ENCODE measurements at places on chromosomes 4 and X.

DNA sequence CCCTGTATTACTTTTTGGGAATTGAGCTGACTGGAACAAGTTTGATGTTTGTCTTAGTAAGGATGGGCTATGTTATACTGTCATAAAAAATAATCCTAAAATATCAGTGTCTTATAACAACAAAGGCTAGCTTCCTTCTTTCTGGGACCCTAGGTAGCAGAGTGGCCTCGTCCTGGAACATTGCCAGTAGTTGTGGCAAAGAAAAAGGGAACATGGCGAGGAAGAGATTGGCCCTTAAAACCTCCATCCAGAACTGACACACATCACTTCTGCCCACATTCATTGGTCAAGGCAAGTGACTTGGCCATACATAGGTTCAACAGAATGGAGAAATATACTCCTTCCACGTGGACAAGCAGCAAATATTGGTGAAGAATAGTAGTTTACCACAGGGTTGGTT lies 287.9 kb downstream of the PPP1R2C start:
- no peak for DNase-seq

GRCh38 chr4:155909615-155910226 lies 6.2 kb downstream of the TDO2 start:
- no peak for DNase-seq

DNA sequence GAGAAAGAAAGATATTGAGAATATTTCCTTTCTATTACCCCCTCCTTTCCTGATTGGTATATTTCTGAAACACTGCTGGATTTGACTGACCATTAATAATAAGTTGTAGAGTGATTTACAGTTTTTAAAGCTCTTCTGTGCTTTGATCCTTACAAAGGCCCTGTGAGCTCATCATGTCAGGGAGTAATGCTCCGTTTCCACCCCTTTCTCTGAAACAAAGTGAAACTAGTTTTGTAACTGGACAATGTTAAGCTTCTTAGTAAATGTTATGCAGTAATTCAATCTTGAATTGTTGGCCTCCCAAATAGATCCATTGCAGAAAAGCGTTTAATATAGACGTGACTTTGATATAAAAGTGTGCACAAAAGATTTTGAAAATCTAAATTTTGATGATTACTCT lies 190.1 kb upstream of the GNPDA2 start:
- DNase-seq = no peak

DNA sequence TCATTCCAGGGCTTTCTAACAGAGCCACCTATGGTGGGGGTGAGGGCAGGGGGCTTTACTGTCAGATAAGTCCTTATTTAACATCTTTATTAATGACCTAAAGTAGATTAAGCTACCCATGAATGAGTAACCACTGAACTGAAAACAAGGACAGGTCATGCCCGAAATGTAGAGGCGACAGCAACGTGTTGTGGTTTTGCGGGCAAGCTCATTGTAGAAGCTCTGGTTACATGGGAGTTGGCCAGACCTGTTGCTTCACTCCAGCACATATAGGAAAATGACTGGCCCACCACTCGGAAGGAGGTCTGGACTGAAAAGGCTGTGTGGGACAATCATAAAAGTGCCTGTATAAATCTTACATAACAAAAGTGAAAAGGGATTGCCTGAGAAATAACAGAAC lies 109.6 kb upstream of the NDP start:
- no peak for DNase-seq

DNA sequence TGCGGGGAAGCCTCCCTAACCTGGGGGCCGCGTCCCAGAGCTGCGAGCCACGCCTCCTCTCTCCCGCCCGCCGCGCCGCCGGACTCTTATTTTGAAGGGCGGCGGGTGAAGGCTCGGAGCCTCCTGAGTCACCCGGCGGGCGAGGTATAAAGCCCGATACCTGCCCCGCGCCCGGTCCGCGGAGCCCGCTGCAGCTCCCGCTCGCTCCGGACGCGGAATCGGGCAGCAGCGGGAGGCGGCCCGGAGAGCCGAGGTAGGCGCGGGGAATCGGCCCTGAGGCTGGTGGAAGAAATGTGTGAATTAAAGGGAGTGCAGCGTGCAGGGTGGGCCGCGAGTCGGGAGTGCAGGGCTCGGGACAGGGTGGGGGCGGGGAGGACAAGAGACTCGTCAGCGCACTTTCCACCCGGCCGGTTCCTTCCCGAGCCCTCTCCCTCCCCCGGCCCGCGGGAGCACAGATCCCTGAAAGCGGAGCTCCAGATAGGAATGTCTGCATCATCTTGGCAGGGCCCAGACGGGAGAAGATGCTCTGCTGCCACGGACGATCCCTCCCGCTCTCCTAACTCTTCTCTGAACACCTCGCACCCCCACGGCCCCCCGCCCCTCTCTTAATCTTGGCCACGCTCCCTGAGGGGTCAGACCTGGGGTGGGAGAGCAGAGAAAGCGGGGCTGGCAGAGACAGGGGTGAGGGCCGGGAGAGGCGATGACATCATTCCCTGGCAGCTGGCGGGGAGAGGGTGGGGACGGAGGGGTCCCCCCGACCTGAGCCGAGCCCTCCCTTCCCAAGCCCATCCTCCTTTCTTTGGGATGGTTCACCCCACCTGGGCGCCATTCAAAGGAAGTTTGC lies 177.9 kb downstream of the CBR4 start:
- peak; percentile 67 for DNase-seq

GRCh38 chr4:138310498-138310897 lies 68.3 kb upstream of the SLC7A11 start:
- no peak for DNase-seq

GRCh38 chr4:47819178-47819577 lies 18.7 kb downstream of the CORIN start:
- no peak for DNase-seq

DNA sequence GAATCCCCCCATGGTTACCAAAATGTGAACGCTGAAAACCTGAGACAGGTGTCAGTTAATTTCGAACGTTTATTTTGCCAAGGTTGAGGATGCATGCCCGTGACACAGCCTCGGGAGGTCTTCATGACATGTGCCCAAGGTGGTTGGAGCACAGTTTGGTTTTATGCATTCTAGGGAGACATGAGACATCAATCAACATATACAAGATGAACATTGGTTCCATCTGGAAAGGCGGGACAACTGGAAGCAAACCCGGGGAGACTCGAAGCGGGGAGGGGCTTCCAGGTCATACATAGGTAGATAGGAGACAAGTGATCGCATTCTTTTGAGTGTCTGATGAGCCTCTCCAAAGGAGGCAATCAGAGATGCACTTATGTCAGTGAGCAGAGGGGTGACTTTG lies 11.0 kb upstream of the SH3BP2 start:
- no peak for DNase-seq

DNA sequence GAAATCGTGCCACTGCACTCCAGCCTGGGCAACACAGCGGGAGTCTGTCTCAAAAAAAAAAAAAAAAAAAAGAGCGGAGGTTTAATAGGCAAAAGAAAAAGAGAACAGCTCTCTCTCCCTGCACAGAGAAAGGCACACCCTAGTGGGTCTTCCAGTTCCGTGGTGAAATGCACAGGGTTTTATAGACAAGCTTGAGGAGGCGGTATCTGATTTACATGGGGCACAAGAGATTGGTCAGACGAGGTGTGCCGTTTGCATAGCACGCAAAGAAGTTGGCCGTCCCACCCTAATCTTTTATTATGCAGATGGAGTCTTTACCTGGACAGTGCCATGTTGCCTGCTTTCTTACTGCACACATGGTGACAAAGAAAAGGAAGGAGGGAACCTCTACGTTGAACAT lies 33.5 kb upstream of the REST start:
- no peak for DNase-seq

DNA sequence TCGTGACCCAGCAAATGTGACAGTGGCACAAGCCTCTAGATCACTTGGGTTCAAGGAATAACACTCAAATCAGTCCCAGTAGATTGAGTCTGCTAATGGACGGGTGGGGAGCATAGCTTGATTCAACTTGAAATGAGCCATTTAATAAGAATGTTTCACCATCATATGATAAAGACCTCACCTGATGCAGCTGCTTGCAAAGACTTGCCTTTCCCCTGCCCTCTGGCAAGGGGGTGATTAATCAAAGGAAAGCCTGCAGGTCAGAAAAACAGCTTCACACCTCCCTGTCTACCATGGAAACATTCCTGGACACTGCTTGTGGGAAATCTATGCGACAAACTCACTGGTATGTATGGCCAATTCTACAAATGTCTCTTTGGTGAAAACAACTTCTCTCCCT lies 54.5 kb downstream of the CD99L2 start:
- no peak for DNase-seq

DNA sequence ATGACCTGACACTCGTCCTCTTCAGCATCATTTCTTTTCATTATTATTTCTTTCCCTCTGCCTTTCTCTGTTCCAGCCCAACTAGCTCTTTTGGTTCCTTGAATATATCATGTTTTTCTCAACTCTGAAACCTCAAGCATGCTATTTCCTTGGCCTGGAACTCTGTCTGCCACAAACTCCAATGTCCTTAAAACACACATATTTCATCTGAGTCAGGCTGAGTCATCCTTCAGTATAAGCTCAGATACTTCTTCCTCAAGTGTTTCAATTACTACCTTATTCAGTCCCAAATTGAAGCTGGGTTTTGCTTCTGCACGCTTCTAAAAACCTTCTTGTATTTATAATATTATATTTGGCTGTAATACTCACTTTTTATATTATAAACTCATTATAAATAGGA lies 424.2 kb downstream of the PDGFC start:
- no peak for DNase-seq

DNA sequence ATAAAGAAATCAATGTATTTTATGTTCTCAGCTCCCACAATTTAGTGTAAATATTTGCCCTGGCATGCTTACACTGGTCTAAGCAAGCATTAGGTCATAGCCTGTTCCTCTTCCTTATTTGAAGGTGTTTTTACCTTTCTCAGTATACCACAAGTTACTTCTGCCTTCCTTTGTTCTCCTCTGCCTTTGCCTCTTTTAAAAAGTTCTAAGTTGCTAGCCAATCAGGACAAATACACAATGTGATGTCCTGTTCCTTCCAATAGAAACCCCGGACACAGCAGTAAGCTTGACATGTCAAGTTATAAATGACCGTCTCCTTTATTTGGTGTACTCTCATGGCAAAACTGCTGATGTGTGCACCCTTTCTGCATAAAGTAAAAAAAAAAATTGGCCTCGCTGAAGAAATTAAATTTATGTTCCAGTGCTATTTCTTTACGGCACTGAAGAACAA lies 49.4 kb downstream of the UGT2B10 start:
- no peak for DNase-seq

DNA sequence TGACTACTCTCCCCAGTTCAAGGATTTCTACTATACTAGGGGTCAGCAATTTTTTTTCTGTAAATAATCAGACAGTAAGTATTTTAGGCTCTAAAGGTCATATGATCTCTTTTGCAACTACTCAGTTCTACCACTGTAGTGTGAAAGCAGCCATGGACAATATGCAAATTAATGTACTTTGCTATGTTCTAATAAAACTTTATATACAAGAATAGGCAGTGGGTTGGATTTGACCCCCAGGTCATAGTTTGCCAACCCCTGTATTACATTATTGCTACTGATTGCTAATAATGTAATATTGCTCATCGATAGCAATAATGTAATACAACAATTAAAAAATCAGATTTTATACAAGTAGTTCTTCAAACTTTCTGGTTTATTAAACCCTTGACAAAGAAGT lies 59.2 kb upstream of the GPR34 start:
- no peak for DNase-seq

GRCh38 chr4:180152831-180153230 lies 2090.4 kb upstream of the TENM3 start:
- no peak for DNase-seq

- DNase-seq = no peak
Measured at GRCh38 chr4:149708513-149709130, 107.0 kb downstream of the IQCM start.

DNA sequence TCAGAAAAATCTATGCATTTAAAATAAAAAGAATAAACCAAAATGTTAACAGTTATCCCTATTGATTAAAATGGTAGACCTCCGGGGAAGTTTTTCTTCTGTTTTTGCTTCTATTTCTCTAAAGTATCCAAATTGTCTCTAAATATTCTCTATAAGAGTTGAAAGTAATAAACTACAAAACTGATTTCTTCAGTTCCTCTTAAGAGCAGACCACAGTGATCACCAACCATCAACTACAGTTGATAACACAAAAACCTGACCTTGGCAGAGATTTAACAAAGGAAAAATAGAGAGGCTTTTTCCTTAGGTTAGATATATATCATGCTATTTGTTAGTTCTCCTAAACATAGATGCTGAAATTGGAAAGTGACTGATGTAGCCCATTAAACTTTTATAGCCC lies 27.3 kb downstream of the DDX60 start:
- DNase-seq = no peak

- DNase-seq = no peak
Measured at GRCh38 chr4:22363036-22363435, 152.8 kb downstream of the ADGRA3 start.

GRCh38 chr4:86939729-86940575 lies 5.1 kb downstream of the AFF1 start:
- DNase-seq = no peak

GRCh38 chrX:462853-463252 lies 76.1 kb upstream of the PPP2R3B start:
- DNase-seq = no peak

DNA sequence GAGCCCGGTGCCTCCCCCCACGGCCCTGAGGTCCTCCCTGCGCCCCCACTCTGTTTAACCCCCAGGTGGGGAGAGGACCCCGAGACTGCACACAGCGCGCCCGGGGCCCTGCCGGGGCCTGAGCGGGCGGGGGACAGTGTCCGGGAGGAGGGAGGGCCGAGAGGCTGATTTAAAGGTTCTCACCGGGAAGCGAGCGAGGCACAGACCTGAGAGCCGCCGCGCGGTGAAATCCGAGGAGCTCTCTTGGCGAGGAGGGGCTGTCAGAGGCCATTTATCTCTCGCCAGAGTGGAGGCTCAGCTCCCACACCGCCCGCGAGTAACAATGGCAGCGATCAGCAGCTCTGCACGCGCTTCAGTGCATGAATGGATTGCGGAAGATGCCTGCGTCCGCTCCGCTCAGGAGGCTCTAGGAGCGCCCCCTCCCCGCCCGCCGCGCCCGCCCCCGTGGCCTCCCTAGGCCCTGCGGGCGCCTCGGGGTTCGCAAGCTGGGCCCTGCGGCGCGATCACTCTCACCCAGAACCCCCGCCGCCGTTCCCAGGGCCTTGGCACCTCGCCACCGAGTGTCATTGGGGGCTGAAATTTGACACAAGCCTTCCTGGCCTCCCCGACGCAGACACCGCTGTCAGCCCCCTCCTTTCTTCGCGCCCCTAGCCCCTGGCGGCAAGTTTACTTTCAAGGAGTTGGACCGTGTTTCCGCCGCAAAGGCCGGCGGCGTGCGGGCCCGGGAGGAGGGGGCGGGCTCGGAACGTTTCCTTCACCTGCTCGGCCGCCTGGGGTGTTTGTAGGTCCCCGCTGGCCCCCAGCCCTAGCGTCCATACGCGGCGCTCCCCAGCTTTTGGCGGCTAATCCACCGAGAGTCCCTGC lies 48.7 kb upstream of the BCOR start:
- DNase-seq = peak; percentile 25

Data from stimulated activated CD4-positive, alpha-beta T cell treated with anti-CD3 and anti-CD28 coated beads, Interleukin-4, amount 100 ng/mL, for 1 hour (primary cell).